MG63 (cell line): ENCODE measurements at places on chromosomes 4 and X. TPM values are rescaled to one million over a fixed set of nuclear protein-coding genes. Genes with fewer than 3 reads are reported as not detected.
A peak's percentile ranks its signal among the peaks of the same experiment; 100 is the strongest.

DNA sequence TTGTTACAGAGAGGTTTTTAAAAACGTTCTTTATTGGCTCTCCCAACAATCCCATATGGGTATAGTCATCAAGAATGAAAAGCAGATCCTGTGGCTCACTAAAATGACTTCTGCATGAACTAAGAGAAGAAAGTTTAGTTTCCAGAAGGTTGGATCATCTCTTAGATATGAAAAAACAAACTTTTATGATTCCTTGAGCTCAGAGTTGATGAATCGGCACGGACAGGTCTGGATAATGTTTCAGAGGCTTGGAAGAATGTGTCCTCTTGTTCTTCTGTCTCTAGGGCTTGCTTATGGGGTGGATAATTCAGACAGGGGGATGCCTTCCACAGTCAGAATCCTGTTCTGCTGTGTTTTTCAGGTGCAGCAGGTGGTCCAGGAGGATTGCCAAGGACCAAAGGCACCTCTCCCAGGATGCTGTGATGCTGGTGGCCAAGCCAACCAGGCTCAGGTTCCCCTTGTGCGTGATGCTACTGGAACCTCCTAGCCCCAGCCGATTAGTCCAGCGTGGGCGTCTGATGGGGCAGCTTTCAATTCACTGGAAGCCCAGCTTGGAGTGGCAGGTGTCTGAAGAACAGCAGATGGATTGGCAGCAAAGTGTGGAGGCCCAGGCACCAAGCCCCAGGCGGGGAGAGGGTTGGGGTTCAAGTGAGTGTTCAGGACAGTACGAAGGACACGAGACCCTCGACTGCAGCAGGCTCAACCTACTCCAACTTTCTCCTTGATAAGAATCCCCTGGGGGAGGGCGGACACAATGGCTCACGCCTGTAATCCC is 30.3 kb downstream of the CCKAR start:
- peak; percentile 28 for DNase-seq

ADGRA3 gene
- 15.5 and 21.0 TPM in 2 replicates for total RNA-seq

DNA sequence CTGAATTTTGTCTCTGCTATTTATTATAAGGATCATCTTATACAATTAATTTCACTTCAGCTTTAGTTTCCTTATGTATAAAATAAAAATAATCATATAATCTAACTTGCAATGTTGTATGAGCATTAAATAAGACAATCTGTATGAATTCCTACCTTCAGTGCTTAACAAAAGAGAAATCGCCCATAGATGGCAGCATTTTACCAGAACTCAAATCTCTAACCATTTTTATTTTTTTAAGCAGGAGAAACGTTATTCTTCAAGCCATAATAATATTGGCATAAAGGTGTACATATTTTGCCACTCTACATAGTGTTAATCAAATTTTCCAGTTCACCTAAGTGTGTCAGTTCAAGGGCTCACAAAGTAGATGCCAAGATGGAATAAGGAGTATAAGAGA is 78.8 kb downstream of the TMEM47 start:
- no peak for DNase-seq

LDB2 gene
- total RNA-seq, result 8.1 and 18.7 TPM in 2 replicates

COL4A5 gene
- 6.3 and 25.6 TPM in 2 replicates for total RNA-seq

- no peak for DNase-seq
Observed at GRCh38 chrX:125646195-125646594, 326.5 kb downstream of the TEX13C start.

SLC10A6 gene
- total RNA-seq, result not detected in 2 replicates
